ENCODE measurements at places on chromosomes 2 and 18.

DNA sequence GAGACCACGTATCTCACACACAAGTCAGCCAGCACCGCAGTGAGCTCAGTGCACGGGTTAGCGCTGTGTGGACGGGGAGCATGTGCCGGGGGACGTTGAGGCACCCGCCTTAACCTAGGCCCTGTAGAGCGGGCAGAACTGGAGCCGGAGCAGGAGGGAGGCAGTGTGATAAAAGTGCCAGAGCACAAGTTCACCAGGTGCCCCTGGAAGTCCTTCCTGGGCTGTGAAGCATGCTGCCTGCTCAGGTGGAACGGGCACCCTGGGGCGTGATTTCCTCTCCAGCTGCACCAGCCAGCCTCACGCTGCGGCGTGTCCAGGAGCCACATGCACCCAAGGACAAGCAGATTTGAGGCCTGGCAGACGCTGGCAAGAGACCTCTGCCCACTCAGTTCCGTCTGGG is 50.3 kb downstream of the ITGB1BP1 start:
- DNase-seq = no peak

DNA sequence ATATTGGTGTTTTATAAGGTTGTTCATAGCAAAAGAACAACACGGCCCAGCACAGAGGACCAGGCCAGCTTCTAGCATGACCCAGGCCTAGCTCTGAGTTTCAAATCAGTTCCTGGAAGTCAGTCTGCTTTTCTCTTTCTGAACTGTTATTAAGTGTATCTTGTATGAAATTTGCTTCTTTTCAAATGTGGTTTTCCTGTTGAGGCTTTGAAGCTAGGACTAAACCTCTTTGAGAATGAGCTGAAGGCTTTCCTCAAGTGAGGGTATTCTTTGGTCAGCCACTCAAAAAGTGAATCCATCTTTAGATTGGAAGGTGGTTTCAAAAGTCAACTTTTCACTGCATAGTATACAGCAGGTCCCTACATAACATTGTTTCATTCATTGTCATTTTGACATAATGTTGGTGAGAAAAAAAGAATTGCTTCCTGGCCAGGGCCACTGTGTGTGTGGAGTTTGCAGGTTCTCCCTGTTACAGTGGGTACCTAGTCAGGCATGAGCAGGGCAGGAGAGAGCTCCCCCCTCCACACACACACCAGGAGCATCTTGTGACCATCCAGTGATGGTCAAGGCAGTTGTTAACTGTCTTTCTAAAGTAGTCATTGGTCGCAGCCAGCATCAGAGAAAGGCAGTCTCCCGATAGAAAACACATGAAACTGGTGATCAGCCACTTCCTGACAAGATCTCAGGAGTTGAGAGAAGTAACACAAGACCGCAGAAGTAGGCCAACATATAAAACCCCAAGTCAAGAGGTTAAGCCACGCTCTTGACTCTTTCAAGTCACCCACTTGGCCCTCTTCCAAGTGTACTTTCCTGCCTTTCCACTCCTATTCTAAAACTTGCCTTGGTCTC is 6.7 kb upstream of the ACAA2 start:
- DNase-seq = no peak

- no peak for DNase-seq
Measured at GRCh38 chr2:224947566-224947965, 94.7 kb downstream of the DOCK10 start.

GRCh38 chr2:19667085-19667484 is 234.7 kb downstream of the TTC32 start:
- DNase-seq = no peak

- DNase-seq = no peak
Measured at GRCh38 chr18:56576826-56577573, 61.4 kb downstream of the TXNL1 start.

- DNase-seq = no peak
Measured at GRCh38 chr2:164504253-164504652, 117.0 kb downstream of the GRB14 start.

GRCh38 chr2:147356157-147356556 is 488.7 kb upstream of the ACVR2A start:
- no peak for DNase-seq

- no peak for DNase-seq
Measured at GRCh38 chr2:213221957-213222356, 62.3 kb upstream of the SPAG16 start.

DNA sequence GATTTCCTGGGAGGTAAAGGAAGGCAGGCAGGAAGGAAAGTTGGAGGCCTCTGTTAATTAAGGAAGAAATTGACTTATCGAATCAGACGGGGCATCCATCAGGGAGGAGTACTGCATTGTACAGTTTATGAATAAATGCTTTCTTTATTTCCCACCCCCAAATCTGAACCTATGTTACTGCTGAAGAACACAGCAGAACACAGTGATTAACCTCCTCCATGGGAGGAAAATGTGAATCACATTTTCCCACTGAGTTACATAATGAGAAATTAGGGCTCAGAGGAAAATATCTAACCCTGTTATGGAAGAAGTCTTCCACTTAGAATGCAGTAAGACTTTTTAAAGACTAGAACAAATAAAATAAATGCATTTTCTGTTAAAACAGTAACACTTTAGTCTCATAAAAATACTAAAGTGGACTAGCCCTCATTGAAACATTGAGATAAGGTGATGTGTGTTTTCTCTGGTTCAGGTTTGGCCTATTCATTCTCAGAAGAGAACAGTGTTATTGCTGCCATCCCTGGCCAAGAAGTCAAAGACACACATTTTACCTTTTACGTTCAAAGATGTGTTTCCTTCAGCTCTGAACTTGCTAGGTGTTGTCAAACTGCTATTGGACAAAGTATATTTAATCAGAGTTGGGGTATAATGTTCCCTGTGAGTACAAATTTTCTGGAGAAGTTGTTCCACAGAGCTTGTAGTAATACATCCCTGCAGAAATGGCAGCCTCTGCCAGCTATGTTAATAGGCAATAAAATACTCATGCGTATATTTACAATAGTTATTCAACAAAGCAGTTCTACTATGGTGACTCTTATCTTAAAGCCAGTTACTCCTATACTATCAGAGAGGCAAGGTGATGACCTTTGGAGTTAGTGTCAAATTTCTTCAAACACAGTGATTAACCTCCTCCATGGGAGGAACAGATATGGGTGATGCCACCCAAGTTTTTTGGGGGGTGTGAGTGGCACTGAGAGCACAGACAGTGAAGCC is 11.1 kb downstream of the DNAH6 start:
- no peak for DNase-seq

DNA sequence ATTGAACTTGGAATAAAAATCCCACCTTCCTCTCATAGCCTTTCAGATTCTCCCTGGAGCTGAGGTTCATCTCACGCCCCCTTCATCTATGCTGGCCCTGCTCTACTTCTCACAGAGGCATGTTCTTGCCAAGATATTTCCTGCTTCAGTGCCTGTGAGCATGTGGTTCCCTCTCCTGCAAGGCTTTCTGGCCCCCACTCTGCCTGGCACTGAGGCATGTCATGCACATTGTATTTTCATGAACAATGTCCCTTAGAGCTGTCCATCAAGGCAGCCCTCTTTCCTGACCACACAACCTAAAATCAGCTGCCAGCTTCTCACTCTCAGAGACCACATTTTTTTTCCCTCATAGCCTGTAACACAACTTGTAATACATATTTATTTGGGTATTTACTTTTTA is 18.0 kb upstream of the HK2 start:
- DNase-seq = no peak

- DNase-seq = no peak
Measured at GRCh38 chr18:9104244-9104901, 1.9 kb downstream of the NDUFV2 start.

DNA sequence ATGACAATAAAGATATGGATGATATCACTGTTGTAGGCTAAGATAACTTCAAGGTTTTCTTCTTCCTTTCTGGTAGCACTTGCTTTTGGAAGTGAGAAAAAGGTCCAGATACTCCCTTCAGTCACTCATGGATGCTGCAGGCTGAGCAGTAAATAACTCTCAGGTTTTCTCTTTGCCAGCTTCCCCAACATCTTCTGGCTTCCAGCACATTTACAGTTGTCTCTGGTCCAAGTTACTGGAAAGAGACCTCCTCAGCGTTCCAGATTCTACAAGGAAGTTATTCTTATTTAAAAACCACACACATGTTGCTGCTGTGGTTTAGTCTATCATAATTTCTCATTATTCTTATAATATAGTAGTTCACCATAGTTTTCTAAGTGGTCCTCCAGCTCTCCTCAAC is 383.4 kb downstream of the PLCL1 start:
- DNase-seq = no peak

DNA sequence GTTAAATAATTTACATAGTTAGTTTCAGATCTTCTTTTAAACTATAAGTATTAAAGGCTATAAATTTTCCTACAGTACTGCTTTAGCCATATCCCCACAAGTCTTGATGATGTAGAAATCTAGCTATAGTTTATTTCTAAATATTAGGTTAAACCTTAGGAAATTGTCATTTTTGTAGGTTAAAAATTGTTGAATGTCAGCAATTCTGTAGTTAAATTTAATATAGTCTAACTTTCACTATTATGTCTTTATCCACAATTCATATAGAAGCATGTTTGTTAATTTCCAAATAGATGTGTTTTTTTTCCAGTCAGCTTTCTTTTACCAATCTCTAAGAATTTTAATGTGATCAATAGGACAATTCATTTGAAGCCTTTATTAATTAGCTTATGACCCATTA is 199.7 kb downstream of the ETAA1 start:
- DNase-seq = no peak

DNA sequence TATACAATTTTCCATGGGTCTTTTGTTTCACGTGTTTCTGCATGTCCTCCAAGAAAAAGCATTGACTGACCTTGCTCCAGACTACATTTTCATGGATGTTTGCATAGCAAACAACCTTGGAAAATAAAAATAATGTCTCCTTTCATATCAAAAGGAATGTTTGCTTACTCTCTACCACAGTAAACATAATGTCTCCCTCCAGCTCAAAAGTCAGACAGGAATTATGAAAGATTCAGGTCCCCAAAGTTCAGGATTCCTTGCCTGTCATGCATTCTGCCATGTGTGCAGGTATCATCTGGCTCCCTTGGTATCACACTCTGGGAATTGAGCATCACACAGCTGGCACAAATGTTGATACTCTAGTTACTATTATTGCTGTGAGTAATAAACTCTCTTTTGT is 103.1 kb upstream of the ZC3H15 start:
- DNase-seq = no peak

DNA sequence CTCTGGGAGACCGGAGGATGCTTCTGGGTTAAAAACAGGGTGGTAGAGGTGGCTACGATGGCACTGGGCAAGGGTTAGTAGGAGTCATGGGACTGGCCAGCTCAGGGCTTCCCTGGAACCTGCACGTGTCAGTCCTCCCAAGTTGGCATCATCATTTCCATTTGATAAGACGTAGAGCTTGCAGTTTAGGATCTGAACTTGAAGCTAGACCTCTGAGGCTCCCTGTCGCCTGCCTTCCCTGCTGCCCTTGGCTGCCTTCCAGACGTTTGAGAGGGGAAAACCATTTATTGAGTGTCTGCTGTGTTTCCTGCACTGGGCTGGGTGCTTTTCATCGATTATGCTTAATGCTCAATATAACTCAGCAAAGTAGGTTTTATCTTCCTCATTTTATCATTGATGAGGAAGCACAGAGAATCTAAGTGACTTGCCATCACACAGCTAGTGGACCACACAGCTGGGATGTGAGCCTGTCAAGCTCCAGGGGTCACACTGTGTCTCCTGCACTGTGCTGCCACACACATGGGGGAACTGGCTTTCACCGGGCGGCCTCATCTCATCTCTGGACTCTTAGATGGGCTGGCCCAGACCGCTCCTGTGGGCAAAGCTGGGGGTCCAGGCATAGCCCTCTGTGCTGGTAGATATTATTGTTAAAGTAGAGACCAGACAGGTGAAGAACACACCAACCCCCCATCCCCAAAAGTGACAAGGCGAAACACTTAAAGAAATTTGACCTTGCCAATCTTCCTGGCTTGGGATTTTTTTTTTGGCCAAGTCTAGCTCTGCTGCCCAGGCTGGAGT is 7.8 kb downstream of the NT5DC4 start:
- DNase-seq = no peak

Measured in glomerular endothelial cell (primary cell).